ENCODE measurements at places on chromosomes 13 and 19.
A peak's percentile ranks its signal among the peaks of the same experiment; 100 is the strongest.

- no peak overlapping the region for H3K27ac ChIP-seq
- no peaks in the 10 kb centered on the region for H3K4me1 ChIP-seq
- H3K27me3 ChIP-seq = no peaks in the 10 kb centered on the region
- DNase-seq = no peak
Measured at GRCh38 chr13:71252184-71252704, 614.8 kb downstream of the DACH1 start.

DNA sequence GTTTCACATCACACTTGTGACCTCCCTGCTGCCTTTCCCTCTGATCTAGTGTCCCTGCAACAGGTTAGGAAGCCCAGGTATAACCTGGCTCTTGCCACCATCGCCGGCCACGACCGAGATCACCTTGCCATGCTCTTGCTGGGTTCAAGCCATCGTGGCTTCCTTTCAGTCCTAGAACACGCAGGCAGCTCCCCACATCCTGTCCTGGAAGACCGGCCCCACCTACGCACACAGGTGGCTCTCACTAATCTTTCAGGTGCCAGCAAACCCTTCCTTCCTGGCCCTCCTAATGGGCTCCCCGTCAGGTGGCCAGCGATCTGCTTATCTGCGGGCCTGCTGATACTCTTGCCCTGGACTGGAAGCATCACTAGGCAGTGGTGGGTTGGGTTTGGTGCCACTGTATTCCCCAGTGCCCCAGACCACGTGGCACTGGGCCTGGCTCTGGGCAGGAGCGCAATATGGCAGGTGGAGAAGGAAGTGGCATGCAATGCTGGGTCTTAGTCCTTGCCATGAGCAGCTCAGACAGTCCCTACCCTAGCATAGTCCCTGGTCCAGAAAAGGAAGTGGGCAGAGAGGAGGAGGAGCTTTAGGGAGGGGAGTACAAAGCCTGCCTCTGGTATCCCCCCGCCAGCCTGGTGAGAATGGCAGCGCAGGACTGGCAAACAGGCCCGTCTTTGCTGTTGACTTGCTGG, 11.8 kb downstream of the PPP1R37 start:
- no peak for DNase-seq
- no peaks in the 10 kb centered on the region for H3K36me3 ChIP-seq
- no peaks in the 10 kb centered on the region for H3K27me3 ChIP-seq
- H3K4me3 ChIP-seq = no peak overlapping the region

DNA sequence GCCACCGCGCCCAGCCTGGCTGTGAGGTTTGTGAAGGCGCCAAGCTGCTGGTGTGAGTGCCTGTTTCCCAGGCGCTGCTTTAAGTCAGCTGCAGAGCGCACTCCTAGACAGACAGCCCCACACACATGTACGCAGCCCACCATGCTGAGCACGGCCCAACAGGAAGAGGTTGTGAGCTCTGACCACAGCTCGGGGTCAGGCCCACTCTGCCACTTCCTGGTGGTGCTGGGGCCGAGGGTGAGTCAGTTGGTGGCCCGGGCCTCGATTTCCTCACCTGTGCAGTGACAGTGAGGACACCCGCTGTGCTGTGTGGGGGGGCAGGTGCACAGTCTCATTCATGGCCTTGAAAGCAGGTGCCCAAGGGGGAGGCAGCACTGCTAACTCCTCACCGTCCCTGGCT, 106.7 kb downstream of the KDM4B start:
- H3K27me3 ChIP-seq = no peaks in the 10 kb centered on the region
- DNase-seq = no peak
- H3K4me1 ChIP-seq = no peaks in the 10 kb centered on the region
- no peaks in the 10 kb centered on the region for H3K36me3 ChIP-seq
- H3K27ac ChIP-seq = no peak overlapping the region

DNA sequence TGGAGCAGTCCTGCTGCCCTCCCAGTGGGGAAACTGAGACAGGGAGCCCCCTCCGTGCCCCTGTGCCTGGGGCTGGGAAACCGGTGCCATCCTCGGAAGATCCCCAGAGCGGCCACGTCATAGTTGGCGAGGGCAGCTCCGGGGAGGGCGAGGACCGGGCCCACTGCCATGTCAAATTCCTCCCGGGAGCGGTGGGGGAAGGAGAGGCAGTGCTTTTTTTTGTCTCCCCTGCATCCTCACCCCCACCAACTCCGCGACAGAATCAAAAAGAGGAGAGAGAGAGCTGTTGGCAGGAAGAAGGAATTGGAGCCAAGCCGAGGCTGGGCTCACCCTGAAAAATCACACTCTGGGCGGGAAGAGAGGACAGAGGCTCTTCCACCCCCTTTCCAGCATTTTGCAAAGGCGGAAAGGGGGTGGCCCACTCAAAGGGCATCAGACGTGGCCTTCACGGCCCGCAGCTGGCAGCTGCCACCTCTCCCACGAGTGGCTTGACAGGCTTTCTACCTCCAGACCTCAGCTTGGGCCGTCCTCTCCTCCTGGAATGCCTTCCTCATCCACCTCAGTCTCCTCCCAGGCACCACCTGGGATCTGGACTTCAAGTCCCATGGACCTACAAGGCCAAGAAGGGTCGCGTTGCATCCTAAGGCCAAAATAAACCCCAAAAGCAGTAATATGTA, 19.6 kb upstream of the NFIC start:
- peak overlapping the region; percentile 96 for H3K27ac ChIP-seq
- no peaks in the 10 kb centered on the region for H3K36me3 ChIP-seq
- no peaks in the 10 kb centered on the region for H3K27me3 ChIP-seq
- peak; percentile 84 for DNase-seq

DNA sequence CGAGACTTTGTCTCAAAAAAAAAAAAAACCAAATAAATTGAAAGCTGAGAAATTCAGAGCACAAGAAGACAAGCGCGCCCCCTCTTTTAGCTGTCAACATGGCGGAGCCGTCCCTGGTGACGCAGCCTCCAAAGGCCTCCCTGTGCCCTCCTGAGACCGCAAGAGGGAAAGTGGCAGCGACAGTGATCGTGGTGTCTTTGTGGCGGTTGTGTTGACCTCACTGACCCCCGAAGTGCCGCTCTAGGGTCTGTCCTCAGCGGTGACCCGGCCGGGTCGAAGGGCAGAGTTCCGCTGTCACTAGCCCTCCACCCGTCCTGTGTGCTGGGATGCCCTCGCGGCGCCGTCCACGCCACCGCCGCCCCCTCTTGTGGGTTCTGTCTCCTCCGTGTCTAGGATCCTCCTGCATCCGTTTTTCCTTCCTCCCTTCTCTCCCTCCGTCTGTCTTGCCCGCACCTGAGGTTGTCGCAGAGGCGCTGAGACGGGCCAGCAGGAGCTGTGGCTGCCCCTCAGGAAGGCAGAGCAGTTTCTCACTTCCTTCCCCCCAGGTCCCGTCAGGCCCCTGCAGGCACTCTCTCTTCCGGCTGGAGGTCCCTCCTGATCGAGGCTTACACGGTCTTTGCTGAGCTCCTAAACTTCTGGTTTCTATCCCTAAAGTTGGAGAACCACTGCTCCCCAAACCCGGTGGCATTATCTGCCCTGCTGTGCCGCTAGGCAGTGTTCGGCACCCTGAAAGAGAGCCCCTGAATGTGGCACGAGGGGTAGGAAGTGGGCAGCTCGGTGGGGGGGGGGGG, 7.2 kb downstream of the UHRF1 start:
- peak overlapping the region; percentile 12 for H3K4me3 ChIP-seq
- no peak for DNase-seq
- H3K27me3 ChIP-seq = no peaks in the 10 kb centered on the region
- no peak overlapping the region for H3K27ac ChIP-seq
- H3K36me3 ChIP-seq = no peaks in the 10 kb centered on the region

DNA sequence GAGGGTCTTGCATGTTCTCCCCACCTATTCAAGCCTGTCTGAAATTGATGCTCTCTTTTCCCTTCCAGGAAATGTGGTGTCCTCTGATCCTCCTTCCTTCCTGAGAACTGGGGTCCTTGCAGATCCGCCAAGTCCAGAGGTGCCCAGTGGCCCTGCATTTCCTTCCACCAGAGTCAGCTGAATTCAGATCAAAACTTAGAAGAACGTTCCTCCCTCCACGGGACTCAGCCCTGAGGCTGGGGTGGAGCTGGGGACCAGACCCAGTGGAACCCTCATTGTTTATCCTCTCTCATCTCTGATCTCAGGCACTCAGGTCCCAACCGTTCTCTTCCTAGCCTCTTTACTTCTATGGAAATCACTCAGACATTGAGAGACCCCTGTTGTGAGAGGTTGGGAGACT, 477.3 kb downstream of the TSHZ3 start:
- no peak for DNase-seq
- no peaks in the 10 kb centered on the region for H3K27me3 ChIP-seq
- no peaks in the 10 kb centered on the region for H3K4me1 ChIP-seq
- no peak overlapping the region for H3K4me3 ChIP-seq

DNA sequence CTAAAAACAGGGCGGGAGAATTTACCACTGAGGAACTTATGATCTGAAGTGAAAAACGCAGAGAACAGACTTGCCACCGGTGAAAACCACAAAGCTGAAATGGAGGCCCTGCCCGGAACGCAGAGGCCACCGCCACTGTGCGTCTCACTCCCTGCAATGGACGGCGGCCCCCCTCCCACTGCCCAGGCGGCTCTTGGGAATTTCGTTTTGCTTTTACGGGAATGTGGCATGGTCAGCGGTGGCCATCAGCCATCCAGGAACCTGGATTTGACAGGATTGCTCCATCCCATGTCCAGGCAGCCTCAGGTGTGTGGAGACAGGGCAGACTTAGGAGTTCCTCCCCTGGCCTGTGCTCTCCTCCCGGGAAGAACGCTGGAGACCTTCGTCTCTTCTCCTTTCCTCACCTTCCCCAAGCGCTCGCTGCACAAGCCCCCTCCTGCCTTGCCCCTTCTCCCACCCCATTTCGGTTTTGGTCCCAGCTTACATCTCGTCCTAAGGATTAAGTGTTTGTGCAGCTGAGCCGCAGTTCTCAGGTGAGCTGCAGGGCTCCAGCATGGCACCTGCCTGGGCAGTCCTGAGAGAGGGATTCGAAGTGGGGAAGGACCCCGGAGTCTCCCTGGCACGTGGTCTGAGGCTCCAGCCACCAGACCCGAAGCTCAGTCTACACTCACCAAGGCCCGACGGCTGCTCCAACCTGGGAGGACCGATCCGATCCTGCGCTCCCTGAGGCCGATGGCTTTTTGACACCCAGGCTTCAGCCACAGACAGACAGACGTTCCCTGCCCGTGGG, 49.9 kb downstream of the MCF2L start:
- no peaks in the 10 kb centered on the region for H3K4me1 ChIP-seq
- H3K27ac ChIP-seq = no peak overlapping the region
- H3K4me3 ChIP-seq = no peak overlapping the region

GRCh38 chr19:19451429-19452242, 46.2 kb downstream of the GATAD2A start:
- DNase-seq = no peak
- H3K4me1 ChIP-seq = no peaks in the 10 kb centered on the region
- H3K27ac ChIP-seq = no peak overlapping the region
- no peaks in the 10 kb centered on the region for H3K36me3 ChIP-seq
- no peak overlapping the region for H3K4me3 ChIP-seq

DNA sequence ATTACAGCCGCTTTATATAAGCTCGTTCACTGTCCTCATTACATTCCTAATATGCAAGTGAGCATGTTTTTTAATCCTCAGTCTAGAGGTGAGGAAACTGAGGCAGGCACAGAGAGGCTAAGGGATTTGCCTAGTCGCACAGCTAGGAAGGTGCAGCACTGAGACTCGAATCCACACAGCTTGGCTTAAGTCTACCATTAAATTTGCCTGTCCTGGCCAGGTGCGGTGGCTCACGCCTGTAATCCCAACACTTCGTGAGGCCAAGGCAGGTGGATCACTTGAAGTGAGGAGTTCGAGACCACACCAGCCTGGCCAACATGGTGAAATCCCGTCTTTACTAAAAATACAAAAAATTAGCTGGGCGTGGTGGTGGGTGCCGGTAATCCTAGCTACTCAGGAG, 8.0 kb downstream of the RPS16 start:
- no peak overlapping the region for H3K4me3 ChIP-seq
- no peaks in the 10 kb centered on the region for H3K4me1 ChIP-seq
- H3K36me3 ChIP-seq = peaks cover 3% of the 10 kb centered on the region

GRCh38 chr13:44244288-44244687, 129.3 kb upstream of the SERP2 start:
- H3K4me1 ChIP-seq = no peaks in the 10 kb centered on the region
- no peak overlapping the region for H3K4me3 ChIP-seq
- no peak for DNase-seq
- no peaks in the 10 kb centered on the region for H3K36me3 ChIP-seq
- H3K27ac ChIP-seq = peak overlapping the region; percentile 60

DNA sequence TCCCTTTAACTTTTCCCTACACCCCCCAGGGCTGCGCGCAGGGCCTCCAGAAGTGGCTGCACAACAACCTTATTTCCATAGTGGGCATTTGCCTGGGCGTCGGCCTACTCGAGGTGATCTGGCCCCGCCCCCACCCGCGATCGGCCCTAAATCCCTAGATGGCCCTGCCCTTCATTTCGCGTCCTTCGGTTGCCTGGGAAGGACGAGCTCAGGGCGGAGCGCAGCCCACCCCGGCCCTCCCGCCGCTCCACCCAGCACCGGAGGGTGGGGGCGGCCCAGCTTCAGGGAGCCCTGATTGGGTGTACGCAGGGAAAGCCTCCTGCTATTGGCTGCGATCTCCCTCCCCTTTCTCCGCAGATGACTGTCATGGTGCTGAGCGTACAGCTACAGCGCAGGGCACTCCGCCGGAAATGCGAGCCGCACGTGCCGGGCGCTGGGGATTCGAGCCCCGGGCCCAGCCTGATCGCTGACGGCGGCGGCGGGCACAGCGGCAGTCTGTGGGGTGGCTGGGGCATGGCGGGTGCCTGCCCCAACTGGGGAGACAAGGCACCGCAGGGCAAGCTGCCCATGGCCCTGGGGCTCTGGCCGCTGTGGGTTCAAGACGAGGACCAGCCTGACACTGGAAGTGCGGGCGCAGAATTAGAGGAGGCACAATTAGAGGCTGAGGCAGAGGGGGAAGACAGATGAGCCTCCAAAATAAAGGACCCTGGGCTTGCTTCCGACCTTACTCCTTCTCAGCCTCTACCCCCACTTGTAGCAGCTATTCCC, 4.3 kb downstream of the CD37 start:
- peak; percentile 93 for DNase-seq
- peak overlapping the region; percentile 93 for H3K27ac ChIP-seq
- H3K36me3 ChIP-seq = no peaks in the 10 kb centered on the region
- peak overlapping the region; percentile 68 for H3K4me3 ChIP-seq
- H3K4me1 ChIP-seq = no peaks in the 10 kb centered on the region

- no peaks in the 10 kb centered on the region for H3K27me3 ChIP-seq
- H3K4me1 ChIP-seq = no peaks in the 10 kb centered on the region
- DNase-seq = no peak
- no peak overlapping the region for H3K27ac ChIP-seq
Measured at GRCh38 chr13:29101409-29101808, 281.3 kb downstream of the MTUS2 start.

GRCh38 chr13:108087810-108088209, 127.5 kb downstream of the LIG4 start:
- H3K27ac ChIP-seq = no peak overlapping the region
- H3K36me3 ChIP-seq = no peaks in the 10 kb centered on the region
- DNase-seq = no peak
- H3K27me3 ChIP-seq = no peaks in the 10 kb centered on the region

DNA sequence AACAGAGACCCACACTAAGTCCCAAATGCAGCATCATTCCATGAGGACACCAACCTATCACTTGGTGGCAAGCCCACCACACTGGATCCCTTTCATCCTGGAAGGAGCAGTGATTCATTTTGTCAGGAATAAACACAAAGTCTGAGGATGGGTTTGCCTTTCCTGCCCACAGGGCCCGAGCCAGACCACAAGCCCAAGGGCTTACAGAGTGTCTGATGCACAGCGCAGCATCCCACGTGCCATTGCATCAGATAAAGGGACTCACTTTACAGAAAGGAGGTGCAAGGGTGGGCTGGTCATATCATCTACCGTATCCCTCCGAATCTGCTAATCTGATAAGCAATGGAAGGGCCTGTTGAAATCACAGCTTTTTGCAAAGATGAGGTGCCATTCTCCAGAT, 12.2 kb upstream of the KCTD15 start:
- no peaks in the 10 kb centered on the region for H3K36me3 ChIP-seq
- no peak for DNase-seq
- no peak overlapping the region for H3K27ac ChIP-seq
- H3K4me1 ChIP-seq = no peaks in the 10 kb centered on the region
- H3K27me3 ChIP-seq = peaks cover 28% of the 10 kb centered on the region

Measured in breast epithelium (tissue), 4 donors.